Fibroblast of skin of right quadriceps (primary cell): ENCODE measurements at places on chromosomes 1 and 21.
A peak's percentile ranks its signal among the peaks of the same experiment; 100 is the strongest.

DNA sequence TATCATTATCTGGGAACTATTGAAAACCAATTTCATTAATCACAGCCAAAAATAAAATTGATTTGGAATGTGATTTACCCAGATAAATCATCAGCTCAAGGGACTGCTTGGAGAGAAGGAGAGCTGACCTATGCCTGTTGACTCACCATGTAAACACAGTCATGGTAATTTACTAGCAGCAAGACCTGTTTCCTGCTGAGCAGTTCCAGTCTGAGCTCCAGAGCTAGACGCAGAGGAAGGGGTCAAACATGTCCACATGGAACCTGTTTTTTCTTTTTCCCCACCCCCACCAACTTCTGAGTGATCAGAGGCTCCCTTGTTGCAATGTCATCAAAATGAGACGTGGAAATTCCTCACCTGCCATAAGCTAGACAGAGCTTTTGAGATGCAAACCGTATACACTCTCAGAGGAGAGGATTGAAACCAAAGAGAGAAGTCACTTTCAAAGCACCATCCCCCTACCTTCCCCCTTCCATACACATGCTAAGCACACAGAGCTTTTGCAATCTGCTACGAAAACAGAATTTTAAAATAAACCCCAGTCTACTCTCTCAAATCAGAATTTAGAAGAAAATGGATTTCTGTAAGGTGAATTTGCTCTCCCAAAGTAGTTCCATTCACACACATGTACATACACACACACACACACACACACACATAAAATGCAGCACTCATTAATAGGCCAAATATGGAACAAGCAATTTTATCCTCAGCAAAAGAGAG lies 55.9 kb upstream of the PTGFRN start:
- peak; percentile 84 for DNase-seq

GRCh38 chr1:224223819-224224714 lies 41.0 kb downstream of the DEGS1 start:
- peak; percentile 79 for DNase-seq

GRCh38 chr1:219271818-219272535 lies 98.3 kb downstream of the LYPLAL1 start:
- no peak for DNase-seq

GRCh38 chr21:15968776-15969310 lies 239.1 kb downstream of the USP25 start:
- no peak for DNase-seq

DNA sequence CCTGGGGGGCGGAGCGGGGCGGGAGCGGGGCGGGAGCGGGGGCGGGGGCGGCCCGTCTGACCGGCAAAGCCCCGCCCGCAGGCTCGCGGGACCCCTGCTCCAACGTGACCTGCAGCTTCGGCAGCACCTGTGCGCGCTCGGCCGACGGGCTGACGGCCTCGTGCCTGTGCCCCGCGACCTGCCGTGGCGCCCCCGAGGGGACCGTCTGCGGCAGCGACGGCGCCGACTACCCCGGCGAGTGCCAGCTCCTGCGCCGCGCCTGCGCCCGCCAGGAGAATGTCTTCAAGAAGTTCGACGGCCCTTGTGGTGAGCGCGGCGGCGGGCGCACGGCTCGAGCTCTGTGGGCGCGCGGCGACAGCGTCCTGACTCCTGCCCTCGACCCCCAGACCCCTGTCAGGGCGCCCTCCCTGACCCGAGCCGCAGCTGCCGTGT lies 21.2 kb downstream of the AGRN start:
- no peak for DNase-seq

DNA sequence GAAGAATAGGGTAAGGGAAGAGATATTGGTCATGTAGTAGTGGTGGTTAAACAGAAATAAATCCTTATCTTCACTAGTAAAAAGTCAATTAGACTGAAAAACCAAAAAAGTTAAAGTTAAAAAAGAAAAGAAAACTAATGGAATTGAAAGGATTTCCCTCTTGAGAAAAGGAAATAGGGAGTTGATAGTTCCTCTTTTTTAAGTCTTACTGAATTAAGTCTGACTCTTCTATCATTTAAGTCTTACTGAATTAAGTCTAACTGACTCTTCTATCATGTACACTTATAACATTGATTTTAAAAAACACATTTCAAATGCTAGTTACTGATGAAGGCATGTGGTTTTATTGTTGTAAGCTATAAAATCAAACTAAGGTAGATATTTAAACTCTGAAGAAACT lies 49.5 kb upstream of the TENT5C start:
- no peak for DNase-seq

DNA sequence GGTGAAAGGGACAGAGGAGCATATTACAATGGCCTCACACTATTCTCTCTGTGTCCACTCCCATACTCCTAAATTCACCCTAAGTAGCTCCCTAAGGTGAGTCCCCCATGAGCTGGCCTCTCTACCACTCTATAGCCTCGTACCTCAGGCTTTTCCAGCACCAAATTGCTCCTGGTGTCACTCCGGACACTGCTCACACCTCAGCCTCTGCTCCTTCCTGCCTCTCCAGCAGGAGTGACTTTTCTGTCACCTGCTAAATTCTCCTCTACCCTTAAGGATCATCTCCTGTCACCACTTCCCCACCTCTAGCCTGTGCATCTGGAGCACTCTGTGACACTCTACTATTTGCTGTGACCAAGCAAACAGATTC lies 65.8 kb upstream of the CAMK1G start:
- DNase-seq, result no peak

DNA sequence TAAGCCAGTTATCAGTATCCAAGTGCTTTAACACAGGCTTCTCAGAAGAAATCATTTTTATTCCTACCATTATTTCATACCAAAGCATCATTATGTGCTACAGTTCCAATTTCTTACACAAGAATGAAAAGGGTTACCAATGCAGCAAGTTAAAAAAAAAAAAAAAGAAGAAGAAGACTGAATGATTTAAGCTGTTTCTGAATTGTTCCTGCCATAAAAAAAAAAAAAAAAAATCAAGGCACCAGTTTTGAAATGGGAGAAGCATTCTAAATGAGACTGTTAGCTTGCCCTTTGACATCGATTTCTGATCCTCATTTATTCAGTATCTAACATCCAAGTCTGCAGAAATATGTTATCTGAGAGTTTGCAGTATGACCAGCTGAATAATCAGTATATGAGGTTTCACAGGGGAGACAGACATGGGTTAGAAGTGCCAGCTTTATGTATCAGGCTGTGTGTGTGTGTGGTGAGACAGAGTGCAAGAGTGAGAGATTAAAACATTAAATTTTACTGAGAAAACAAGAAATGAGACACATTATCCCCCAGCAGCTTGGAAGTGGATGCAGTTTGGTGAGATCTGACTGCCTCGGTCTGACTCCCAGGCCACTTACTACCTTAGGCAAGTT lies 105.8 kb downstream of the COLGALT2 start:
- DNase-seq, result no peak

GRCh38 chr21:45894906-45895777 lies 86.4 kb upstream of the COL6A1 start:
- no peak for DNase-seq

GRCh38 chr1:192869308-192869940 lies 60.6 kb downstream of the RGS2 start:
- DNase-seq, result no peak

GRCh38 chr1:220011620-220012019 lies 34.7 kb downstream of the EPRS1 start:
- DNase-seq, result no peak

DNA sequence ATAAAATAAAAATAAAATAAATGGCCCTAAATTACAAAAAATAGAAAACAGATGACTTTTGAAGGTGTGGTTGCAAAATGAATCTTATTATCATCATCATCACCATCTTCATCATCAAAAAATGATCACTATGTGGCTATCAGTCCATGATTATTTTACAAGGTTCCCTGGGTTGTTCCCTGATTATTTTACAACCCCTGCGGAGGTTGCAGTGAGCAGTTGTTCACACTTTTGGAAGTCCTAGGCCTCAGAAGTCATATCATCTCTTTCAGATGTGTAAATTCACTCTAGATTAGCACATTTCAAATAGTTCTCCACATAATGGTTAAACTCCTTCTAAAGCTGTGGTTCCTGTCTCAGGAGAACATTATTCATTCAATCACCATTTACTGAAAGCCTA lies 57.4 kb upstream of the NR5A2 start:
- no peak for DNase-seq

DNA sequence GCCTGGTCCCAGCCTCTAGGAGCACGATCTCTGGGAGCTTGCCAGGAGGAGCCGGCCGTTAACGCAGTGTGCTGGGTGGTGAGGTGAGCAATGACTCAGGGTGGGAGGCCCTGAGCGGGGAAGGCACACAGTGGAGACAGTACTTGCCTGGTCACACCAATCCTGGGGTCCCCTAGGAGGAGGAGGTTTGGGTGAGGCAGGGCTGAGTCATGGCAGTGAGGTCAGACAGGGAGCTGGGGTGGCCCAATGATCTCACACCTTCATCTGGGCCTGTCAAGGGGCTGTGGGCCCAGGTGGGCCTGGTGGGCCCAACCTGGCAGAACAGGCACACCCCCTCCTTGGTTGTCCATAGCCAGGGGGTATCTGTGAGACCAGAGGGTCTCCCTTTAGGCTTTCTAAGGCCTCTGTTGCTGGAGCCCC lies 8.6 kb upstream of the EDN2 start:
- peak; percentile 93 for DNase-seq

DNA sequence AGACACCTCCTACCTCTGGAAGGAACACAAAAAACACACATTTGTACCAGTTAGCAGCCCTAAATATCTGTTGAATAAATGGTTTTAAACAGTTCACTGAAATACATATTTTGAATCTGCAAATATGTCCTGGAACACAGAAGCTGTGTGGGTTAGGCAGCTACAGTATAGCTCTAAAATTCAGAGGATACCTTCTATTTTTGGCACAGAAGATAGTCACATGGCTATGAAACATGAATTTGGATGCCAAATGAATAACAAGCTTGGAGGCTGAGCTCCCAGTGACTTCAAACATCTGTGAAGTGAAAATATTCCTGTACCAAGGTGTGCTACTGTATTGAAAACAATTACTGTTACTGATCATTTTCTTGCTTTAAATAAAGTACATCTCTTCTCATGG lies 391.5 kb upstream of the ADGRL2 start:
- no peak for DNase-seq

DNA sequence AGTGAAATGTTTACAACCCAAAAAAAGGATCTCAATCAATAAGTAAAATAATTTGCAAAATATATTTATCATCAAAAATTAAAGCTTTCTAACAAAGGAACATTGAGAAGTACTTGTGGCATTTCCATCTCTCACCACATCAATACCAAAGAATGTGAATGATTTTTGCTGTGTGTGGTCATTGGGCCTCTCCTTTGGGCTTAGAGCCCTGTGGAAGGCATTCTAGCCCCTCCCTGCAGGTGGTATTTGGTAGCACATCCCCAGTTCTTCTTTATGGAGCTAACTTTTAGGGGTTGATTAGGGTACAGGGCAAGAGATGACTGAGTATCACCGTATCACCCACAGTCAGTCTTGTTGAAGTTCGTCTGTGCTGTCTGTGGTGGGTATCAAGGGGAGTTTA lies 294.1 kb upstream of the SGIP1 start:
- no peak for DNase-seq

GRCh38 chr21:44654576-44655175 lies at the start of gene KRTAP12-4:
TSS of gene KRTAP12-4 (minus strand) at chr21:44654659. CDS start at chr21:44654614, 45 bp downstream.
- no peak for DNase-seq

DNA sequence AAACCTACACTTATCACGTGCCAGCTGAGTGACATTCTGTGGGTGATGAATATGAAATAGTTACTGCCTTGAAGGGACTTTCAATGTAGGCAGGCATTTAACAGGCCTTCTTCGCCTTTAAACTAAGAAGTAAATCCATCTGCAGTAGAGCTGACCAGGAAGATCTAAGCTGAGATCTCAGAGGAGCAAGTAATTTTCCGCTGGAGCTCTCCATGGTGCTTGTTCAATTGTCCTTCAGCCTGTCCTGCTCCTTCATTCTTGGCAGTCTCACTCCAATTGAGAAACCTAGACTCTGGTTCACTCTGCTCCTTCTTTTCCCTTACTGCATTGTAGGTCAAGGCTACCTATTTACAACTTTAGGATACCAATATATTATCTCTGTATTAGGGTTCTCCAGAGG lies 183.5 kb downstream of the HMCN1 start:
- DNase-seq, result peak; percentile 53

- DNase-seq, result peak; percentile 68
These were observed 16.6 kb upstream of the DR1 start for GRCh38 chr1:93328809-93329760.

- DNase-seq, result no peak
These were observed 592 bp upstream of the LYPD8 start for GRCh38 chr1:248756151-248756550.

- no peak for DNase-seq
These were observed 20.7 kb upstream of the ZC3H12A start for GRCh38 chr1:37453647-37454046.

GRCh38 chr1:147389532-147390184 lies 147.2 kb downstream of the CHD1L start:
- peak; percentile 37 for DNase-seq

DNA sequence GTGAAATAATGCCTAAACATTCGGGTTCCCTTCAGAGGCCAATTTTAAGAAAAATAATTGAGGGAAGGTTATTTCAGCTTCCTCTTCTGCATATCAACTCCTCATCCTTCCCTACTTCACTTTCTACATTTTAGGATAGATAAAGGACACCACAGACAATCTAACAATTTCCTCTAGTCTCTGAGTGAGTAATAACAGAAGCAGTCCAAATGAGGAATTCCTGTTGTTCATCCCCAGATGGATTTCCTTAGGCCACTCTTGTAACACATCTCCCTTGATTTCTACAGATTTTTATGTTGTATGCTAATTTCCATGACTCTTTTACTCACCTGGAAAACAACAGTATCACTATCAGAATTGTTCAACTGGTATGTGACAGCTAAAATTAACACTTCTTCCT lies 87.7 kb upstream of the LYPLAL1 start:
- DNase-seq, result peak; percentile 64

DNA sequence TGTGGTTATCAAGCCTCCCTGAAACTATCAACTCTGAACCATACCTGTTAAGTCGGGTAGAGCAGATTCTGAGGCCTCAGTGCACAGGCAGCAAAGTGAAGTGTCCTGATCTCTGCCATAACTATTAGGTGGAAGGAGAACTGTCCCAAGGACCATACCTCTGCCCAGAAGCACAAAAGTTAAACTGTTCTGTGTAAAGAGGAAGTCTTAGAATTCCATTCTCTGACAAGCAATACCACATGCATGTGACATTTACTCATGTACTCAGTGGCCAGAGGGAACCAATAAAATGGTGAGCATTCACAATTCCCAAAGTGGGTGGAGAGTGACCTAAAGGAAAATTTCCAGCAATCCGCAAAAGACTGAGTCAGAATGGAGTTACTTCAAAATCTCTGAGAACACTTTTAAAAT lies 61.0 kb downstream of the TOR3A start:
- peak; percentile 98 for DNase-seq
